ENCODE measurements at places on chromosomes 6 and 20.

GRCh38 chr6:16851044-16851540, 89.8 kb upstream of the ATXN1 start:
- DNase-seq, result no peak

- DNase-seq, result no peak
Measured at GRCh38 chr6:153662982-153663381, 376.1 kb upstream of the OPRM1 start.

- DNase-seq, result no peak
Measured at GRCh38 chr20:53903652-53903987, 166.8 kb downstream of the BCAS1 start.

GRCh38 chr6:105664931-105665330, 262.0 kb upstream of the PREP start:
- DNase-seq, result no peak

DNA sequence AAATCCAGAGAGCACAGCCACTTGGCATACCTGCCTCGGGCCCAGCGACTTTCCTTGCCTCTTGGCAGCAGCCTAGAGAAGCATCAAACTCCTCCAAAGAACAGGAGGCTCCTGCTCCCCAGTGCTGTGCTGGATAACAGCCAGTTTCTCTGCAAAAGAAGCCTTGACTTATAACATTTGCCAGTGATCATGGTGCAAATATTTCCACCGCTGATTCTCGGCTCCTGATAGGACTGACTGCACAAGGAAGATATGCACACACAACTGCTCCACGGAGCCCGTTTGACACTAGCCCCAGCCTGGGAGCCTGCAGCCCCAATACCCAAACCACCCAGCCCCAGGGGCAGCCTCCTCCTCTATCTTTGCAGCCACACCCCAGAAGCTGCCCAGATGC, 17.5 kb downstream of the ACSS1 start:
- DNase-seq, result no peak

- DNase-seq, result no peak
Measured at GRCh38 chr20:44959638-44960102, 527 bp downstream of the TOMM34 start.

DNA sequence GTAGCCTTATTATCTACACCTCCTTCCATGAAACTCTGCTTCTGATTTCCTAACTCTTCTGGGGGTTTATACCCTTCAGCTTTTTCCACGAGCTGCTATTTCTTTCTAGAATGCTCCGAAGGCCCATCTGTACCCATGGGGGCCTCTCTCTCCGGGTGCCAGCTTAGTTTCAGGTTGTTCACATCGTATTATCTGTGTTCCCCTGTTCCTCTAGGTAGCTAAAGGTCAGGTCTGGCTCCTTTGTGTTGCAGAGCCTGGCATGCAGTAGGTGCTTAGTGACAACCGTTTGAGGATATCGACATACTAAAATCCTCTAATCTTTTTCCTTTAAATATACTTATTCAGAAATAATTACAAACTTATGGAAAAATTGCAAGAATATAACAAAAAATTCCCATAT, 73.0 kb downstream of the UST start:
- no peak for DNase-seq

DNA sequence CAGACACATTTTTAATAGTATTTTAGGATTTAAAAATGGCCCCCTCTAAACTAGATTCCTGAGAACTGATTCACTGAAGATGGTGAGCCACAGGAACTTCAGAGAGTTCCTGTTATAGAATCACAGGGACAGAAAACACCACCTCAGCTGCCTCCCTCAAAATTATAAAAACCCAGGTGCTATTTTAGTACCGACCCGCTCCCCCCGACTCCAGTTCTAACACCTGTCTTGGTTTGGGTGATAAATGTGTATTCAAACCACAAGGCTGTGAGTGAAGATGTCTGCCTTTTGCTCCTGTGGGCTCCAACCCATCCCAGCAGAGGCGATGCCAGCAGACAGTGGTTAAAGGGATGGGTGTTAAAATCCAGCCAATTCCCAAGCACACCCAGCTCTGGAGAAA, 127.4 kb upstream of the LY86 start:
- DNase-seq, result no peak

GRCh38 chr6:31752739-31753319, 9.6 kb upstream of the SAPCD1 start:
- DNase-seq, result no peak

DNA sequence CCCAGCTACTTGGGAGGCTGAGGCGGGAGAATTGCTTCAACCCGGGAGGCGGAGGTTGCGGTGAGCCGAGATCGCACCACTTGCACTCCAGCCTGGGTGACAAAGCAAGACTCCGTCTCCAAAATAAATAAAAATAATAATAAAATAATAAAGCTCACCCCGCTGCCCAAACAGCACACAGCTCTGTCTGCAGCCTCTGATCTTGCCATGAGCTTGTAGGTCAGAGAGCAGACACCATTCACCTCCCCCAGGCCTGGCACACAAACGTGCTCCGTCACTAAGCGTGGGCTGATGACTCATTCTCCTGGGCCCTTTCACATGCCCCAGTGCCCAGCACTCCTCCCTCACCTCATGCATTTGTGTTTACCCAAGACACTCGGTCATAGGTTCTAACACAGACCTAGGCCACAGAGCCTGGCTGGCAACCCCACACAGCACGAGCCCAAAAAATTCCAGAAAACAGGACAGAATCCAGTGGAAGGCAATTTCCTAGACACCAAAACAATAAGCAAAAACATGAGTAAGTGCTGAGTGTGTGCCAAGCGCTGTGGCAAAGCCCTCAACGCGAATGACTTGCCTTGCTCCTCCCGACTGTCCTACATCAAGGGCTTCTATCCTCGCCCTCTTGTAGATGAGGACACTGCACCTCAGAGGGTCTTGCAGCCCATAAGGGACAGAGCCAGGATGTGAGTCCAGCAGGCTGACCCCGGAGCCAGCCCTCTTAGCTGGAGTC, 18.0 kb downstream of the ATP9A start:
- peak; percentile 35 for DNase-seq

DNA sequence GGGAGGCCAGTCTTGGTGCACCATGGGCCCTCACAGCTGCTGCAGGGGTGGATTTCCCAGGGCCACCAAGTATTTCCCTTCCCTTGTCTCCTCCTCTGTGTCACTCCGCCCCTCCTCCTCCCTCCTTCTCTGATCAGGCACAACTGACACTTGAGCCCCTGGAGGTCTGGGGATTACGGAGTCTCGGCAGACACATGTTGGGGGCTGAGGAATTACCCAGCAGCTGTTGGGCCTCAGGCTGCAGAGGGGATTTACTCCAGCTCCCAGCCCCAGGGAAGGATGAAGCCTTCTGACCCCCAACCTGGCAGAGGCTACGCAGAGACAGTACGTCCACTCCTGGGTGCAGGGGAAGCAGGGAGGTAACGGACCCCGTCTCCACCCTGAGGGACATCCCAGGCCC, 420.5 kb upstream of the SULF2 start:
- DNase-seq, result no peak

DNA sequence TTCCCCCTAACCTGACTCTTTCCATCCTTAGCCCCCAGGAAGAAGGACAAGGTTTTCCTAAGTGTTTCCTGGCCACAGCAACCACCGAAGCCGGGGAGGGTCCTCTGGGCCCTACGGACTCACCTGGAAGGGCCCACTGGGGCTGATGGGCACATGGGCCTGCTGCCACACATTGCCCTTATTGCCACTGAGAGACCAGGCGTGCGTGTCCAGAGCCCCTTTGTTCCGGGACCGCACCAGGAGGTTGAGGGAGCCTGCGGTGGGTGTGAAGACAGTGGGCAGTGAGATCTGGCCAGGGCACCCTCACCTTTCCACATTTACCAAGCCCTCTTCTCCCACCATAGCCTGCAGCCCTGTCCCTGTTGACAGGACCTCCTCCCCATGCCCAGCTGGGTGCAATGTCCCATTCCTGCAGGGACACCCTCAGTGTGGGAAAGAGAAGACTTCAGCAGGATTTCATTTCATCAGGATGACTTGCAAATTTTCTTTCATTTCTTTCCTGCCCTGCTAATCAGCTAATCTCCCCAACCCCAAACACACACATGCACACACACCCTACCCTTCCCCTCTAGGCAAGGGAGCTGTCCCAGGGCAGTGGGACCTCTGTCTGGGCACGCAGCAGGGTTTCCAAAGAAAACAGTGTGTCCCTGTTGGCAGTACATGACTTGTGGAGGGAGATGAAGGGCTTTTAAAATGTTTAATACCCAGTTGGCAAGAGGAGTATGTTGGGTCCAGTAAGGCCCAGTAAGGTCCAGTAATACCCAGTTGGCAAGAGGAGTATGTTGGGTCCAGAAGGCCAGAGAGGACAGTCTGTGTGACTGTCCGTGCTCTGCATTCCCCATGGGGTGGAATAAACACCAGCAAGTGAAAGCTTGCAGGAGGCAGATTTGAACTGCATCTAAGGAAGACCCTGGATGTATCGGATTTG, 59.0 kb downstream of the MDGA1 start:
- no peak for DNase-seq

- DNase-seq, result no peak
Measured at GRCh38 chr6:109000289-109000688, 94.4 kb downstream of the SESN1 start.

GRCh38 chr6:4661391-4661790, 114.8 kb upstream of the CDYL start:
- DNase-seq, result no peak

GRCh38 chr6:136764517-136764993, 27.7 kb downstream of the MAP3K5 start:
- no peak for DNase-seq

DNA sequence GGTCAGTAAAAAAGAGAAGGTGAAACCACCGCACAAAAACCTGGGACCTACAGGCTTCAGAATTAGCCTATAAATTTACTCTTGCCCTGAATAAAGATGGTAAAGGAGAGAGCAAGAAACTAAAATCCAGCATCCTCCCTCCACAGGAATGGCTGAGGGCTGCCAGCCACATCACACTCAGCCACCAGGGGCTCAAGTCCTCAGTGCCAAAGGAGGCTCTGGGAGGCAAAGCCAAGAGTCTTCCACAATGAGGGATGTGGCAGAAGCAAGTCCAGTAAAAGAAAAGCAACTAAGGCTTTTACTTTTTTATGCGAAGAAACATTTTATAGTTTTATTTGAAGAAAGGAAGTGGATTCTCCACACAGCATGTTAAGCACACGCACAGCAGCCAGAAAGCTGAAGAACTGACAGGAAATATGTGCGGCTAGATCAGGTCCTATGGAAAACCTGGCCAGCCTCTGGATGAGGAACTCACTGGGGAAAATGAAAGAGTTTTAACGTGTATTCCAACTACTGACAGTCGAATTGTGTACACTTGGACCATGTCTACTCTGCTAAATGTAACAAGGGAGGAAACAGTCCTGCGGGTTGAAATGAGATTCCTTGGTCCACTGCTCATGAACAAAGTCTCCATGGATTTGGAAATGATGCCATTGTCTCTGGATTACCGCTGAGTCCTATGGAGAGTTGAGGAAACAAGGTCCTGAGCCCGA, 219.4 kb upstream of the SSTR4 start:
- peak; percentile 17 for DNase-seq

GRCh38 chr20:38260025-38260377, 534 bp downstream of the KIAA1755 start:
- DNase-seq, result no peak

Measured in NCI-H1417 (cell line).